Umbilical cord (tissue), 2 donors: ENCODE measurements at places on chromosomes 12 and 14.

- no peak for DNase-seq
Measured at GRCh38 chr14:51039252-51039651, 55.7 kb downstream of the TRIM9 start.

GRCh38 chr12:73372856-73373255 is 1100.7 kb downstream of the TRHDE start:
- no peak for DNase-seq

GRCh38 chr14:97113339-97113738 is 316.2 kb downstream of the VRK1 start:
- no peak for DNase-seq

- DNase-seq = peak; percentile 93
Measured at GRCh38 chr14:35385042-35385839, 19.3 kb downstream of the NFKBIA start.

GRCh38 chr14:50335989-50336824 is 24.1 kb downstream of the DMAC2L start:
- peak; percentile 55 for DNase-seq

DNA sequence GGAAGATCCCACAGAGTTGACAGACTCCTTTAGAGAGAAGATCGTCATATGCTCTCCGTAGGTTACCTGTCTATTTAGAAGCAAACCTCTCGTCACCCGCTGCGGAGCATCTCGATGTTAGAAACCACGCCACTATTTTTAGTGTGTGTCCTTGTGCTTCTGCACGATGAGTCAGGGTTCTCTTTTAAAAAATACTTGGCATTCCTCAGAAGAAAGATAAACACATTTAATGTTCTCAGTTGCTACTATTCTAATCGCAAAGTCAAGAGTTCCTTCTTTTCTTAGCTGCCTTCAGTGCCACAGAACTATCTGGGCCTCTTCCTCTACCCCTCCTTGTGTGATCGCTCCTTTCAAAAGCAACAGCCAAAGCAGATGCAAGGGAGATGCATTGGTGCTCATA is 192.4 kb downstream of the PELI2 start:
- peak; percentile 37 for DNase-seq

GRCh38 chr12:74985986-74986319 is 223.7 kb downstream of the KCNC2 start:
- DNase-seq = no peak

- no peak for DNase-seq
Measured at GRCh38 chr12:115790526-115790925, 487.0 kb downstream of the MED13L start.

DNA sequence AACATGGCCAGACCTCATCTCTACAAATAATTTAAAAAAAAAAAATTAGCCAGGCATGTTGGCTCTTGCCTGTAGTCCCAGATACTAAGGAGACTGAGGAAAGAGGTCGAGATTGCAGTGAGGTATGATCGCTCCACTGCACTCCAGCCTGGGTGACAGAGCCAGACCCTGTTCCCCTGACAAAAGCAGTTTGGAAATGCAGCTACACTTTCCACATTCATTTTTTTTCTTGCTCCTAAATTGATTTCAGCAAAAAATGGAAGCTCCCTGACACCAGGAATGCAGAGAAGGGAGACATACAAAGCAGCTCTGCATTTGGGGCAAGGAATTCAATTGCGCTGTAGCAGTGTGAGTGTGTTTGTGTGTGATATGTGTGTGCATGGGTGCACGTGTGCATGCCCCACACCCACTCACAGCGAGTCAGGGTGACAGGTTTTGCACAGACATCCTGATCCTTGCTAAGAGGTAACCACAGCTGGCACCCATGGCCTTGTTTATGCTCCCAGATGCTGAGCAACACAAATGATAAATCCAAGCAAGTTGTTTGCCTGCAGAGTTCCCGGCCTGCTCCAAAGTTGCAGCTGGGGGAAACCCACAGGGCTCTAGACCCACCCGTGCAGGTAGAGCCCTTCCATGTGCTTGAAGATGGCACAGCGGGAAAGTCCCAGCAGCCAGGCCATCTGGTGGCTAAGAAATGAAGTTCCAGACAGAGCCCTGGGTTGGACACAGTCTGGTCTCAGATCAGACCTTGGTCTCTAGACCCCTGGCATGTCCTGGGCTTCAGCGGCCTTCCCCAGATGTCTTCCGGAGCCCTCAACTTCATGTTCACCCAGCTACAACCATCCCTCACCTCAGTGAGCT is 25.9 kb upstream of the BDKRB2 start:
- DNase-seq = peak; percentile 34

DNA sequence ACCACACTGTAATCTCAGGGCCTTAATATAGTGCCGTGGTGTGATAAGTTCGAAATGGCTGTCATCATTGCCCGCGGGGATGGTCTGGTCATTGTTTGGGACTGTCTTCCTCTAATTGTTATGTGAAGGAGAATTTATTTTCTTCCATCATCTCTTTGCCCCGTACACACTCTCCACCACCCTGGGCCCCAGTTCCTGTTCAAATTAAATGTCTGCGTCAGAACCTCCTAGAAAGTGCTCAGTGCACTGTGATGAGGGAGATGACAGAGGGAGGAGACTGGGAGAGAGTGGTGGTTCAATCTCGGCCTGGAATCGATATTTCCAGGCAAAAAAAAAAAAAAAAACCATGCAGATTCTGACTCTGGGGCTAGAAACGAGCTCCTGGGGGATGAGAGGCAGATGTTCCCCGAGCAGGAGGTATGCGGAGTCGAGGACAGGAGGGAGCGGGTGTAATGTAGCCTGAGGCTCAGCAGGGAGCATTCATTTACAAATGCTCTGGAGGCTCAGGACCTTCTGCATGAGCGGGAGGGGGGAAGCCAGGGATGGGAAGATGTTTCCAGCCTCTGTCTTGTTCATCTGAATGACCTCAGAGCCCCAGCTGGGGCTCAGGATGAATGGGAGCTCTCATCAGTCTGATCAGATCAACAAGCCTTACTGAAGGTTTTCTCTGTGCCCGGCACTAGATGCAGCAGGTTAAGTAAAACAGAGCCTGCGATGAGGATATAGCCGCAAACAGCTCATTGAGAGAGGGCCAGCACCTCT is 219.5 kb downstream of the TBX5 start:
- no peak for DNase-seq

DNA sequence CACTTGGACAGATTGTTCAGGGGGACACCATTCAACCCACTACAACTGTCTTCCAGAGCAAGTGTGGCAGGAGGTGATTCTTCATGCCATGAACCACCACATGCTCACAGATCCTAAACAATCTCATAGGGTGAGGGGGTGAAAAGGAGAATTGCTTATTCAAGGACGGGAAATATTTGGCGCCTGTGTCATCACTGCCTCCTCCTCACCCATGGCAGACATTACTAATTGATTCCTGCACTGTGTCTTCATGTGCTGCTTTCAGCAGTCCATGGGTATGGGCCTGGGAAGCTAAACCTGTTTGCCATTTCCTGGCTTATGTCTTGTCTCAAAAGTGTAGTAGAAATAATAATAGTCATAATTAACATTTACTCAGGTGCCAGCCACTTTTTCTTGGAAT is 31.3 kb downstream of the MMAB start:
- DNase-seq = no peak

DNA sequence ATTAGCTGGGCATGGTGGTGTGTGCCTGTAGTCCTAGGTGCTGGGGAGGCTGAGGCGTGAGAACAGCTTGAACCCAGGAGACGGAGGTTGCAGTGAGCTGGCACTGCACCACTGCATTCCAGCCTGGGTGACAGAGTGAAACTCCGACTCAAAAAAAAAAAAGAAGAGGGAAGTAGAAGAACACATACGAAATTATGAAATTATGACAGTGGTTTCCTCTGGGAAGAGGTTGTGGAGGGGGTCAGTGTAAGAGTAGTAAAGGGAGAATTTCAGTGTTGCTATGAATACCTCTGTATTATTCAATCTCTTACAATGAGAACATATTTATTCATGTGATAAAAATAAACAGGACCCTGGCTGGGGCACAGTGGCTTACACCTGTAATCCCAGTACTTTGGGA is 24.7 kb upstream of the CSRNP2 start:
- no peak for DNase-seq

DNA sequence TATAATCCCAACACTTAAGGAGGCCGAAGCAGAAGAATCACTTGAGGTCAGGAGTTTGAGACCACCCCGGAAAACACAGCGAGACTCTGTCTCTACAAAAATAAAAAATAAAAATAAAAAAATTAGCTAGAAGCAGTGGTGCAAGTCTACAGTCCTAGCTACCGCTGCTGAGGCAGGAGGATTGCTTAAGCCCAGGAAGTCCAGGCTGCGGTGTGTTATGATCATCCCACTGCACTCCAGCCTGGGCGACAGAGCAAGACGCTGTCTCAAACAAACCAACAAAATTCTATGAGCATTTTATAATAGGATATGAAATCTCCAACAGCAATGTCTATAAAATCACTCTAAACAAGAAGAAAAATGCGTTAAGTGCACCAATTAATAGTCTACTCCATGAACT is 75.3 kb downstream of the PPP1R12A start:
- no peak for DNase-seq

DNA sequence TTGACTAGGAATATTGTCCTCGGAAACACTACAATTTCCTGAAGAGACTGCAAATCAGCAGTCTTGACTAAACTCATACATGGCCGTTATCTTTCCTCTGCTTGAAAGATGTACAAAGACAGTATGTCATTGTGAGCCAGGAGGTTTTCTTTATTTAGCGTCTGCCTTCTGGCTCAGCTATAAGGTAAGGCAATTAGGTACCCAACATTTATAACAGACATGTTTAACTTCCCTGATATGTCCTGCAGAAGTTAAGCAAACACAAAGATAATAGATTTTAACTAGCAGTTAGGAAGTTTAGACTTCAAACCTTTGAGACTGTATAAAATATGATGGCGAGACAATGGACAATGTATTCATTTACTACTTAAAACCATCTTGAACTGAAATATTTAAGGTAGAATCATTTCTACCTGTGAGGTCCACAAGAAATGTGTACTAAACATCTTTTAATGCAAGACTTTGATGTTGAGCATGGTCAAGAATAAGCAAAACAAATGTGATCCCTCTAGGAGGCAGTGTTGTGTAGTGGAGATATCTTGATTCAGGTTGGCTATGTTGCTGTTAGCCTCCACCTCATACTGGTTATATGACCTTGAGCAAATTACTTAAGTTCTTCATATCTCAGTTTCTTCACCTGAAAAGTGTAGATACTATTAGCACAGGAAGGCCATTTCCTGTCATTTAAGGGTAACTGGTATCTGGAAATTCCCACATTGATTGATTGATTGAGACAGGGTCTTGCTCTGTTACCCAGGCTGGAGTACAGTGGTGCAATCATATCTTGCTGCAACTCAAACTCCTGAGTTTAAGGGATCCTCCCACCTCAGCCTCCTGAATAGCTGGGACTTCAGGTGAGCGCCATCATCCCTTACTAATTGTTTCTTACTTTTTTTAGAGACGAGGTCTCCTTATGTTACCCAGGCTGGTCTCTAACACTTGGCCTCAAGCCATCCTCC is 96.3 kb upstream of the EEA1 start:
- DNase-seq = no peak

- DNase-seq = peak; percentile 91
Measured at GRCh38 chr12:104684884-104685283, 228.1 kb downstream of the CHST11 start.

DNA sequence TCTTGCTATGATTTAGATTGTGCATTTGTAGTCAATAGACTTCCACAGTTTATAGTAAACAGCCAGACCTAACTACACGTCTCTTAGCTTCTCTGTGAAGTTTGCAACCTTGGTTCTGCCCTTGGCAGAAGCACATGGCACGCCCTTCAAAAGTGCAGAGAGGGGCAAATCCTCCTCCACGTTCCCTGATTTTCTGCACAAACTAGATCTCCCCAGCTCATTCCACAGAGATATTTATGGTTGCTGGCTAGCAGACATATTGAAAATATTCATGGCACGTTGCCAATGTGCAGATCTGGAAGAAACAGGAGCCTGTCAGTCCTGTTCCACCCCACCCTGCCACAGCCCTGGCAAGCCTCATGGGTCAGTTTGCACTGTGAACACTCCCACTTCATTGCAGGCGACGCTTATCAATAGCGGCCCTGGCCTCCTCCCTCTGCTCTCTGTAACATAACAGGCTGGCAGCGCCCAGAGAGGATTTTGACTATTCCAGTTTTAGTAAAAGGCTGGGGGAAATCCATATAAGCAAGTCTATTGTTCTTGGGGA is 6.5 kb upstream of the LGALS3 start:
- DNase-seq = peak; percentile 95

GRCh38 chr14:77917491-77918201 is 117.7 kb downstream of the ADCK1 start:
- no peak for DNase-seq

DNA sequence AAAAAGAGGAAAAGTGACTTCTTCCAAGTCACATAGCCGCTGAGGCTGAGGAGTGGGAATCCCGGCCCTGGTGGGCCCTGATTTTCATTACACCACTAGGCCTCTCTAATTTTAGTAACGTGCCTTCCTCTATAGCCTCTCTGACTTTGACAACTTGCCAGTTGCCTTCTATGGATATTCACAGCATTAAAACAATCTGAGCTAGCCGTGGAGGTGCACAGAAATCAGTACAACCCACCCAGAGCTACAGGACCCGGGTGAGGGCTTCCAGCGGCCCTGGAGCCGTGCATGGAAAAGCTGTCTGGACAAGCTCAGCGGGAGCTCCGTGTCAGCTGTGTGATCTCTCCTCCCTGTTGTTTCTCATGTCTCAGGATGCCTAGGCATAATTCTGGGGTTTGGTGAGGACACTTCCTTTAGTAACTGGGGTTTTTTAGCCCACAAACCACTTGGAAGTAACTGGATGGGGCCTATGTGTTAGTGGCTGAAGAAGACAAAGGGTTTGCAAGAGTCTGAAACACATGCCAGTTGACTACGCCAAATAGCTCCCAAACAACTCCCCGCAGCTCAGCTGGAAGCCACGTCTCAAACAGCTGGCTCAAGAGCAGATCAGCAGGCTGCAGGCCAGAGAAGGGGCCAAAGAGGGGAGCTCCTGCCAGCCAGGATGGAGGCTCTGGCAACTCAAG is 53.0 kb downstream of the SSH1 start:
- DNase-seq = peak; percentile 94

DNA sequence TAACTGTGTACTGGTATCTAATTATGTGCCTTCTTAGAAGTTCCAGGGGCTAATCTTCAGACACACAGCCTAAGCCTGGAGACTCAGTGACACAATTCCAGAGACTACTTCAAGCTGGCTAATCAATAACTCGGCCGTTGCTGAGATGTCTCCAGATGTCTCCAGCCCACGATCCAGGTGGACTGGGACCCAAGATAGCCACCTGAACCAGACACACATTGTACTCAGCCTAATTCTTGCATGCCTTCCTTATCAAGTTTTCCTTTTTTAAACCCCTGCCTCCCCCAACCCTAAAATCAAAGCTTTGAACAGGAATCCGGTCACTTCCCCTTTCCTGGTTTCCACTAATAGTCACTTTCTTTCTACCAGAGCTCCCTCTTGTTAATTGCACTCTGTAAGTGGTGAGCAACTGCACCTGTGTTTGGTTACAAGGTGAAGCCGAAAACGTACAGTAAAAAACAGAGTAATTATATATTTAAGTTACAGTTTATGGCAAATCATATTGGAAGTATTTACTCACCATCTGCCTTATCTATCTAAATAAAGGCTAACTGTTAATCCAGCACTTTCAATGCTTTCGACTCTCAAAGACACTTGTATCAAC is 39.8 kb upstream of the PTGDR start:
- no peak for DNase-seq

GRCh38 chr12:92208613-92209121 is 63.0 kb upstream of the BTG1 start:
- DNase-seq = peak; percentile 55

- DNase-seq = no peak
Measured at GRCh38 chr12:1628666-1629337, at the start of gene WNT5B. WNT5B (plus strand) TSS chr12:1629231; CDS start chr12:1631355, 2,124 bp downstream.
